ENCODE measurements at places on chromosomes 12 and 14.

DNA sequence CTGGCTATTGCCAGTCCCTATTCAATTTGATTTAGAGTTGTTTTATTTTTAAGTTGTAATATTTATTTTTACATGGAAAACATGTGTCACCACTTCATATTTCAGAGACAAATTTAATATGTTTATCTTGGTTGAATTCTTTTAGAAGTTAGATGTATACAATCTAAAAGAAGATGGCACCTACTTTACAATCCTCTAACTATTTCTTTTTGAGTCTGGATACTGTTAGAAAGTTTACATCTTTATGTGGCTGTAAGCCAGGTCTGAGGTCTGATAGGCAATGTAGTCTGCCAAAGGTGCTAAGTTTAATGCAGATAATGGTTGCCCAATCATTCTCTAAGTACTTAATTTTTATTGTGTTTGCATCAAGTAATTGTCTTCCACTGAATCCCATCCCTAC, 7.2 kb upstream of the LMO3 start:
- no peak for DNase-seq

- peak; percentile 17 for DNase-seq
These were observed at the start of gene PHETA1 for GRCh38 chr12:111368788-111369495. TSS of gene PHETA1 (minus strand) at chr12:111369095. CDS start at chr12:111363427, 5,668 bp downstream.

DNA sequence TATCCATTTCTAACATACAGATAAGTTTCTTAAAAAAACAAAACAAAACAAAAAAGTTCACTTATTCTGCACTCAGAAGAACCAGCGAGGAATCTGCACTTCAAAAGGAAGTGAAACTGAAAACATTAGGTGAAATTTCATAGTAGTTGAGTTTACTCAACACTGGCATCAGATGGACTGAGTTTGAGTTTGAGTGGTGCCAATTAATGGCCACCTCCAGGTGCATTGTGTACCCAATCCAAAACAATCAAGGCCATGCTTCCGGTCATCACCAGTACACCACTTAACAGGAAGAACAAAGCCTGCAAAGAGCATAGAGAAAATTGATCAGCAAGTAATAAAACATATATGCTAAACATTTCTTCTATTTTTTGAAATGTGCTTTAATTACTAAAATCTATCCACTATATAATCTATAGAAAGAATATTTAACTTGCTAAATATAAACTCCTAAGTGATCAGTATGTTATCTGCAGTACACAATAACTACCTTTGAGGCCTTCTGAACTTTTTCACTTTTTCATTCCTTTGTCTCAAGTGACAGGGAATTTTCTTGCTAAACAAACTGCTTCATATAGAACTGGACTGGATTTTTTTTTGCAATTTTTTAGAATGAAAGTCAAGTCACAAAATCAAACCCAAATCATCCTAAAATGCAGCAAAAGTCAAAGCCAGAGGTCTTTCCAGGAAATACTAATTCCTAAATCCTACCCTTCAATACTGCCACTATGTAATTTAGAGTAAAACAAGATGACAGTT, 11.5 kb downstream of the SLC38A2 start:
- no peak for DNase-seq

DNA sequence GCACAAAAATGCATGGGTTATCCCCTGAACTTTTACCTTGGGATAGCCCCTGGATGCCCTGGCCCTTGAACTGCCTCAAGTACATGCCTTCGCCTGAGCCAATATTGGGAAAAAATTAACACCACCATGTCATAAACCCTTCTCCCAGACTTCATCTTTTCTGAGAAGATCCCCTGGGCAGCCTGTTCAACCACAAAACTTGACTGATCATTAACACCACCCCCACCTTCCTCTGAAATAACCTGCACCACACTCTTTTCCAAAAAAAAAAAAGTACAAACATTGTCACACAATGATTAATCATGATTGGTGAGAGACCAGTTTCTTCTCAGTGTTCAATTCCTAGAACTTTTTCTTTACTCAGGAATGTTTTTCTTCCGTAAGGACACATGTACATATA, 217.9 kb downstream of the PAX9 start:
- DNase-seq, result no peak

GRCh38 chr12:18108611-18109010, 18.6 kb upstream of the RERGL start:
- DNase-seq, result no peak

DNA sequence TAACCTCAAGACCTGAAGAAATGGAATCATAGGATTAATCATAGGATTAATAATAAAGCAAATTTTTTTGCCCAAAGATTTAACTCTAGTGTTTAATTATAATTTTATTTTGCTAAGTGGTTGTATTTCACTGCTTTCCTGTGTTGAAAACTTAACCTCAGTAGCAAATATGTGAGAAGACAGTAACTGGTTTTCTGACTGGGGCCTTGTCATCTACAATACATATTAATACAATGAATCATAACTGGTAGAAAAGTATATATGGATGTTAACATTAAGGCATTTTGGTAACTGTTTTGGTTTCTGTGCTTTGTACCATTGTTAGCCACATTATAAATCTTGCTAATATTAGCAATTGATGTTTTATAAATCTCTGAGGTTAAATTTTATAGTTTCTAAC, 92.2 kb downstream of the ACSS3 start:
- DNase-seq, result no peak

DNA sequence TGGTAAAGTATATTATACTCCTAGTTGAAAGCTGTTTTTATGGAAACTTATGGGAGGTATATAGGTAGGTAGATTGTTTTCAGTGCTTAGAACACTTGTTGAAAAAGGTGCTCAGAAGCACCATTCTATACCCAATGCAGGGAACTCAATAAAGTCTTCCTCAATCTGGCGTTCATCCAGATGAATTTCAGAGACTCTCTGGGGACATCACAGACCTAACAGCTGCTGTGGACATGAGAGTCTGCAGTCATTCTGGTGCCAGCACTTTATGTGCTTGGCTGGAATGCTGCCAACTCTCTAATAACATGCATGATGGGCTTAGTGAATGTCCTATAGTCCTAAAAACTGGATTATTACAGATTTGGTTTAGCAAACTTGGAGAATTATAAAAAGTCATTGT, 115.9 kb downstream of the NTN4 start:
- no peak for DNase-seq

DNA sequence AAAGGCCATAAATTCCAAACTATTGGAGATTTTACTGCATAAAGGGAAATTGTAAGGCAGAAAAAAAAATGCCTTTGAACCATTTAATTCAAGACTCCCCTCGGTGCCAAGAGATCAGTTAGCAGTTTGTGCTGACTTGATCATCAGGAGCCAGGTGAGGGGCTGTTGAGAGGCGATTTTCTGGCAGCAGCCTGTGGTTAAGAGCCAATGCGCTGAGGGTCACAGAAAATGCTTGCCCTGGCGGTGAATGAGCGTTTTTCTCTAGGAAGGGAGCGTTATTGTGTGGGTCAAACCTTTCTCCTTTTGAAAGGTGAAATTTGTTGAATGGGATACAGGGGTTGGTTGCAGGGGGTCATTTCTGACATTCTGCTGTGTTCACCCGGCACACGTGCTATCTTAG, 4.7 kb downstream of the SRRM4 start:
- DNase-seq, result no peak

DNA sequence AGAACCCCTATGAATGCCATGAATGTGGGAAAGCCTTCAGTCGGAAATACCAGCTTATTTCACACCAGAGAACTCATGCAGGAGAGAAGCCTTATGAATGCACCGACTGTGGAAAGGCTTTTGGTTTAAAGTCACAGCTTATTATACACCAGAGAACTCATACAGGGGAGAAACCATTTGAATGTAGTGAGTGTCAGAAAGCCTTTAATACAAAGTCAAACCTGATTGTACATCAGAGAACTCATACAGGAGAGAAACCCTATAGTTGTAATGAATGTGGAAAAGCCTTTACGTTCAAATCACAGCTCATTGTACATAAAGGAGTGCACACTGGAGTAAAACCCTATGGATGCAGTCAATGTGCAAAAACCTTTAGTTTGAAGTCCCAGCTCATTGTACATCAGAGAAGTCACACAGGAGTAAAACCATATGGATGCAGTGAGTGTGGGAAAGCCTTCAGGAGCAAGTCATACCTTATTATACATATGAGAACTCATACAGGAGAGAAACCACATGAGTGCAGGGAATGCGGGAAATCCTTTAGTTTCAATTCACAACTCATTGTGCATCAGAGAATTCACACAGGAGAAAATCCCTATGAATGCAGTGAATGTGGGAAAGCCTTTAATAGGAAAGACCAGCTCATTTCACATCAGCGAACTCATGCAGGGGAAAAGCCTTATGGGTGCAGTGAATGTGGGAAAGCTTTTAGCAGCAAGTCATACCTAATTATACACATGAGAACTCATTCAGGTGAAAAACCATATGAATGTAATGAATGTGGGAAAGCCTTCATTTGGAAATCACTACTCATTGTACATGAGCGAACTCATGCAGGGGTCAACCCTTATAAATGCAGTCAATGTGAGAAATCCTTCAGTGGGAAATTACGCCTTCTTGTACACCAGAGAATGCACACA, 22.3 kb downstream of the ZNF268 start:
- no peak for DNase-seq

DNA sequence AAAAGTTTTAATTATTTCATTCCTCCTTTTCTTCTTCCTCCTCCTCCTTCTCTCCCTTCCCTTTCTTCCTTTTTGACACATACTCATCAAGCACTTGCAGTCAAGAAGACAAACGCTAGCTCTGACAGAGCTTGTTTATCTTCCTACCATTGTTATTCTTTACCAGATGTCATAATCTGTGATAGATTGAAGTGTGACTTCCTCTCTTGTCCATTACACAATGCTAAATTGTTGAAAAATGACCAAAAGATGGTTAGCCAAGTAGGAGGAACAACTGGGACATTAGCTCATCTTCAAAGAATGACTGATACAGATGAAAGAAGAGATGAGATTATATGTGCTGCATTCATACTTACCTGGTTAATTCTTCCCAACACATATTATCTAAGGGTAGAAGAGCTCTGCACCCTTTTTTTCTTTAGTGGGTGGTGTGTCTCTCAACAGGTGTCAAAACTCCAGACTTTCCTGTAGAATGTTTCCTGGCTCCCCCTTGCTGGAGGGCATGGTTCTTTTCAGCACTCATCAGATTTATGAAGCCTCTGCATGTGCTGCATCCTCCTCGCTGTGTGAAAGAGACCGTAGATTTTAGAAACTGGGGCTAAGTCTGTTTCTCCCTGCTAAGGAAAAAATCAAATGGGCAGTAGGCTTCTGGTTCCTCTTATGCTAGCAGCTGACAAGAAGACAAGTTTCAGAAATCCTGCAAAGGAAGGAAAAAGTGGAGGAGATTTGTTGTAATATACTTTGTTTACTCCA, 147.1 kb downstream of the TMX1 start:
- DNase-seq, result no peak

DNA sequence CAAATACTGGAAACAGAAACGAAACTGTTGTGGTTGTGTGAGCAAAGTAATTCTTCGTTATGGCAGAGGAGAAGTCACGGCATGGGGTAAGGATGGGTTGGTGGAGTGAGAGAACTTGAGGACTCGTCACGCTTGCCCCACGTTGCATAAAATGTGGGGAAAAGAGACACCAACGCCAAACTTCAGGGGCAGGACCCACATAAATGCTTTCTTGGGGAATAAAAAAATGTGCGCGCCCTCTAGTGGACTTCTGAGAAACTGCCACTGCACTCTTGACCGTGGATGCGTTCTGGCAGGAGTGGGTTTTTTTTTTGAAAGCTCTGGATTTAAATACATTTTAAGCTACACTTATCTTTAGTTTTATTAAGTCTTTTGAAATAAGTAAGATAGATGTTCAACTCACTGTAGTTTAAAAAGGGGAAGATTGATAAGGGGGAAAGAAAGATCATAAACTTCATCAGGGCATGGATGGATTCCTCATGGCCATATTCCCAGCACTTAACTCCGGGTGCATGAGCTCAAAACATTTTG, 4.1 kb upstream of the IGF1 start:
- peak; percentile 39 for DNase-seq

- DNase-seq, result no peak
These were observed 223.7 kb downstream of the ZFP36L1 start for GRCh38 chr14:68568907-68569897.

DNA sequence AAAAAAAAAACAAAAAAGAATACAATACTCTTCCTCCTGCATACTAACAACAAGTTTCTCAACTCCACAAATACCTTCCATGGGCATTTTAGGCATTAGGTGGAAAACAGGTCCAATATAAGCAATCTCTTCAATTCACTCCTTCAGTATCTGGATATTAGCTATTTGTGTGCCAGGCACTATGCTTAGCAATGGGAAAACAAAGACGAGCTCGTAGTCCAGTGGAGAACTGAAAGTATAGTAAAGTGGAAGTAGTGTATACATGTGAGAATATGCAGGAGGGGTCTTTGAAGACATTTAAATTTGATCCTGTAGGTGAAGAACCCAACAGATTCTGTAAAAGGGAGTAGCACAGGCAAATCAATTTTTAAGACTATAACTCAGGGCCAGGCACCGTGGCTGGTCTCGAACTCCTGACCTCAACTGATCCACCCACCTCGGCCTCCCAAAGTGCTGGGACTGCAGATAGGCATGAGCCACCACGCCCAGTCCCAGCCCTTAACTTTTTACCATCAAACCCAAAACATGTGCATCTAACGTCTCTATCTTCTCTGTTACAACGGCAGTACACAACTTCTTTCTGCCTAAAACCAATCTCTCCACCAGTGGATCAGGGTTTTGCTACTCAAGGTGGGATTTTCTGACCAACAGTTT, 10.6 kb downstream of the HECTD1 start:
- no peak for DNase-seq

GRCh38 chr14:53848854-53849253, 107.8 kb downstream of the BMP4 start:
- no peak for DNase-seq

DNA sequence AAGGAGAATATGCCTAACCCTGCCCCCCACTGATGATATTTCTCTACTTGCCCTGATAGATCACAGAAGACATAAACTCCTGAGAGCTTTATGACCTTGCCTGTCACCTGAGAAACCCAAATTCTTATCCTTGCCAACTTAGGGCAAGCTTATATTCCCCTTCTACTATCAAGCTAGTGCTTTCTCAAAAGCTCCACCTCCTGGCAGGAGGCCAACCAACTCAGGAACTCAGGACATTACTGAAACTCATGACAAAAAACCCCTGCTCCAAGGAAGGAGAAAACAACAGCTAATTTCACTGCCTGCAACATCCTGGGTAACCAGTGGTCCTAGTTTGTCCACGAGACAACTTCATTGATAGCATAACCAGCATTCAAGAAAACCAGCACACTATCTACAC, 60.9 kb upstream of the FSCB start:
- DNase-seq, result no peak

GRCh38 chr14:23660290-23661226, 24.4 kb downstream of the DHRS2 start:
- no peak for DNase-seq

DNA sequence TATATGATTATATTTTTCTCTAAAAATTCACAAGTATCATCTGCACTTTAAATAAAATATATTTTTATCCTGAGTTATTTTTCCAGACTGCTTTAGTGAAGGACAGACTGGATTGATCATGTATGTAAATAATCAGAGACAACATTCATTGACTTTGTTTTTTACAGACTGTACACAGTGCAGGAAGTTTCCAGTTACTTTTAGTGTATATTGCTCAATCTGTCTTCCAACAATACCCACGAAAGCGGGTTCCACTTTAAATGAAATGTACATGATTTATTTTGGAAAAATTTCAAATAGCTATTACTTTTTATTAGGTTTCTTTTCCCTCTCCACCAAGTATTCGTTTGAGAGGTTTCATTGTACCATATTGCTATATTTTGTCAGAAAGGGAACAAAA, 497.0 kb downstream of the FSCB start:
- DNase-seq, result no peak

Data from stimulated activated naive CD4-positive, alpha-beta T cell (primary cell).